ENCODE measurements at places on chromosomes 5 and 9.

- DNase-seq: no peak
Measured at GRCh38 chr9:68949271-68950000, 64.5 kb downstream of the PRKACG start.

DNA sequence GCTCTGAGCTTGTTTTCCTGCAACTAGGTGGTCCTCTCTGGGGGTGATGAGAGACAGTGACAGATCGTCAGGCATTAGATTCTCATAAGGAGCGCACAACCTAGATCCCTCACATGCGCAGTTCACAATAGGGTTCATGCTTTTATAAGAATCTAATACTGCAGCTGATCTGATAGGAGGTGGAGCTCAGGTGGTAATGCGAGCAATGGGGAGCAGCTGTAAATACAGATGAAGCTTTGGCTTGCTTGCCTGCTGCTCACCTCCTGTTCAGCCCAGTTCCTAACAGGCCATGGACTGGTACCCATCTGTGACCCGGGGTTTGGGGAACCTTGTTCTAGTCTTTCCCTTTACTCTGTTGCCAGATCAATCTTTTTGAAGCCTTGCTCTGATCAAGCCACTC lies 89.5 kb upstream of the POU5F2 start:
- DNase-seq: no peak

- DNase-seq: no peak
Measured at GRCh38 chr5:33557605-33558004, 116.8 kb downstream of the TARS1 start.

DNA sequence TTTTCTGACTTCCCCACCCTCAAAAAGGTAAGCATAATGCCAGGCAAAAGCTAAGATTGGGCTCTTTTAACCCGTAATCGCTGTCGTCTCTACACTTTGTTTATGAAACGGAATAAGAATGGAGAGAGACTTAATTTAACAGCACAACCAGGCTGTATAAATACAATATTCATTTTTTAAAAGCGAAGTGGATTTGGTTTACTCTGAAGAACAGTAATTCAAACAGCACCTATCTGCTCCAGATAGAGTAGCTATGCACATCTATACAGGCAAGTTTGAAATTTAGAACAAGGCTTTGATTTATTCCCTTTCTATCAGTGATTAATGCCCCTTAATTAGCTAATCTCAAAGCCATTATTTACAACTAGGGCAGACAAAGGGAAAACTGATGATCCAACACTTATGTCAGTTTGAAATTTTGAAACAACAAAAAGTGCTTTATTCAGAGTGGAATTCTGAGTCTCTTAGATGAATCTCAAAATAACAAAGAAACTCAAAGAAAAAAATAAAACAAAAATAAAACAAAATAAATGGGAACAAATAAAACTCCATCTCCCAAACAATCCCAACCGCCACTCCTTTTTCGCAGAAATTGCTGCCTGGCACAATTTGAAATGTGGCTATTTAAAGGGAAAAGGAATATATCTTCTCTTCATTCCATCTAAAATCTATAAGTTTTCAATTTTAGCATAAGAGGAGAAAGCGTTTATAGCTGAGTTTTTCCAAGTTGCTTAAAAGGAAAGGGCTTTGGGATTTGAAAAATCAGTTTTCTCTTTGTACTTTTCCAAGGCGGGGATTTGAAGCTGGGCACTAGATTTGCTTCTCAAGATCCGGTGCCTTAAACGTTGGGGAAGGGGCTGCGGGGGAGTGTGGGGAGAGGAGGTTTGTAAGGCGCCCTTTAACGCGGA lies 298.6 kb downstream of the PARP8 start:
- no peak for DNase-seq

DNA sequence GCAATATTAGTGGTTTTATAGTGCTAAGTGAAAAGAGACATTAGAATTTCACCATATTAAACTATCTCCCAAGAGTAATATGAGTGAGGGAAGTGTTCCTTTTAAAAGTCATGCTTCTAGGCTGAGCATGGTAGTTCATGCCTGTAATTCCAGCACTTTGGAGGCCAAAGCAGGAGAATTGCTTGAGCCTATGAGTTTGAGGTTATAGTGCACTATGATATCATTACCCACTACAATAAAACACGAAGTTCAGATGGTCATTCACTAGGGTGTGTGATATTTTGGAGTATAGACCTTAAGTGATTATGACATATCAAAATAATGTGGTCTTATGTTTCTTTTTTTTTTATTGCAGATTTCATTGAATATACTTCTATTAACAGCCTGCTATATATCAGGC lies 6.7 kb downstream of the KIF2A start:
- DNase-seq: no peak

DNA sequence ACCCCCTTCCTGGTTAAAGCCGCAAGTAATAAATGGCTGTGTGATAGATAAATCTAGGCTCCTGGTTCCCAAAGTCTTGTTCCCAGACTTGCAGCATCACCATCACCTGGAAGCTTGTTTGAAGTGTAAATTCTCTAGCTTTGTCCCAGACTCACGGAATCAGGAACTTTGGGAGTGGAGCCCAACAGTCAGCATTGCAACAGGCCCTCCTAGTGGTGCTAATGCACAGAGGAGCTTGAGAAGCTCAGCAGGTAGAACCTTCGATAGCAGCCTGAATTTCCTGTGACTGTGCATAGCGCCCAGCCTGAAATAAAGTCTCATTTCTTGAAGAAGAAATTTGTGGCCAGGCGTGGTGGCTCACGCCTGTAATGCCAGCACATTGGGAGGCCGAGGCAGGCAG lies 30.3 kb upstream of the MELK start:
- DNase-seq: no peak

DNA sequence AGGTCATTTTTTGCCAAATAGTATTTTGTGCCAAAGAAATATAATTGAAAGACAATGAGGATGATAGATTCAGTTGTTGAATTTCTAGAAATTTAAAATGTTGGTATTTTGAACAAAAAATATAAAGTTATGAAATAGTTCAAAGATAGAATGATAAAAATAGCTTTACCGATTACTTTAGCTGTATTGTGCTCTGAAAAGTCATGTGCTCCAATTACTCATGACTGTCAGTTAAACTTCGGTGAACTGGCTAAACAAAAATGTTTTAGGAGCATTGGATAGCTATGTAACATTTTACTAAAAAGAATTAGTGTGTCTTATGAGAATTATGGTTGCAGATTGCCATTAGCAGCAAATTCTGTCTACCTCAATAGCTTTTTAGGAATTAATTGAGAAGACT lies 177.3 kb upstream of the VCAN start:
- no peak for DNase-seq

DNA sequence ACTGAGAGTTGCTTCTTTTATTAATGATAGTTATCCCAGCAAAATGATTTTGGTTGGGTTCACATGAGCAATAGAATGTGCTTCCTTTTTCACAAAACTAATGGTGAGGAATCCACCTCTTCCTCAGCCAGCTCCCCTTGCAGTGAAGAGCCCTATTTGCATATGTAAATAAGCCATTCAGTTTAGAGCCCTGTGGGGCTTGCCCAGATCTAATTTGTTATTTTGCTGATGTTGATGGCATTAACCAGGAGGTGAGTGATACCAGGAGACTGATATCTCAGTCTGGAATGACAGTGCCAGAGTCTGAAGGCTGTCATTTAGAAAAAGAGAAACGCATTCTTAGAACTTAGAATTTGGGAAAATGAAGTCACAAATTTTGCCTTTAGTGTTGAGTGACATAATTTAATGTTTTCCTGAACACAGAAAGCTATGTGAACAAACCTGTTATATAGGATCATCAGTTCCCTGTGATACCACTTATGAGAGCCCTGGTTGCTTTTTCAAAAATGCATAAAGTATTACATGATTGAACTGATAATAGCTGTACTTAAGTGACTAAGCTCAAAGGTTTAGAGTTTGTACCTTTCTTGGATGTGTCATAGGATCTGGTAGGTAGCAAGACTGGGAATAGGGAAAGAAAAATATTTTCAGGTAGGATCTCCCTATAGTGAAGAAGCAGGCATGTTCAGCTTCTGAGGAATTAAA lies 271.6 kb downstream of the MAST4 start:
- no peak for DNase-seq

DNA sequence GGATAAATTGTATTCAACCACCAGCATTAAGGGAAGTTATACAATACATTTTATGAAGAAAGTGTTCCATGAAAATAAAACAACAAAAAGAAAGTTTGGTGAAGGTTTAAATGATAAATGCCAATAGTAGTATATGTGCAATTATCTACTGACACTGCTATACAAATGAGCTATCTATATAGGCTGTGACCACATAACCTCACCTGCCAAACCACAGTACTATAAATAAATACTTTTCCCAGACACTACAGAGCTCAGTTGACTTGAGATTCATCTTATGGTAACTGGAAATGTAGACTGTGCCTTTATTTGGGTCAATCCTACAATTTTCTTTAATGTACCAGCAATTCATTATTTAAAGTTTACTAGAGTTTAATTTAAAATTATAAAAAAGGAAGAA lies 81.0 kb upstream of the CCDC152 start:
- DNase-seq: no peak

- peak; percentile 86 for DNase-seq
Measured at GRCh38 chr9:117825609-117826347, 121.6 kb downstream of the TLR4 start.

GRCh38 chr9:81772144-81772543 lies 82.8 kb upstream of the TLE1 start:
- no peak for DNase-seq

DNA sequence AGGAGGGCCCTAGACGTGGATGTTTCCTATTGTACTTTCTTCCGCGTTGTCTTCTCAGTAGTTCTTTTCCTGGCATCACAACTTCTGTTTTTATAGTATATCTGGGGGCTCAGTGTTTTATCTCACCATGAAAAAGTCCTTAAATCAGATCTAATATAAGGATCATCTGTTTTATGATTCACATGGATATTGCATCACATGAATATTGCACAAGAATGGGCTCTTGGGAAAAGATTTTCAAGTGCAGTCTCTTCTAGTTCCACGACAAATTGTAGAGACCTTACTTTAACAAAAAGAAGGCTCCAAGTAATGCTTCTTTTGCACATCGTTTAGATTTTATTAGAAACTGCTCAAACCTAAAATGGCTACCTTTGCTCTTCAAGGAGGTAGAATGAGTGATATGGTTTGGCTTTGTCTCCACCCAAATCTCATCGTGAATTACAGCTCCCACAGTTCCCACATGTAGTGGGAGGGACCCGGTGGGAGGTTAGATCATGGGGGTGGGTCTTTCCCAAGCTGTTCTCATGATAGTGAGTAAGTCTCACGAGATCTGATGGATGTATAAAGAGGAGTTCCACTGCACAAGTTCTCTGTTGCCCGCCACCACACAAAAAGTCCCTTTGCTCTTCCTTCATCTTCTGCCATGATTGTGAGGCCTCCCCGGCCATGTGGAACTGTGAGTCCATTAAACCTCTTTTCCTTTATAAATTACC lies 53.7 kb upstream of the FAM120A start:
- no peak for DNase-seq

- DNase-seq: no peak
Measured at GRCh38 chr9:26925609-26926008, 21.4 kb downstream of the PLAA start.

Measured in HL-60 (cell line).